ENCODE measurements at places on chromosomes 16 and 17.

- no peak for DNase-seq
These were observed 352.1 kb upstream of the TBX2 start for GRCh38 chr17:61047515-61047914.

DNA sequence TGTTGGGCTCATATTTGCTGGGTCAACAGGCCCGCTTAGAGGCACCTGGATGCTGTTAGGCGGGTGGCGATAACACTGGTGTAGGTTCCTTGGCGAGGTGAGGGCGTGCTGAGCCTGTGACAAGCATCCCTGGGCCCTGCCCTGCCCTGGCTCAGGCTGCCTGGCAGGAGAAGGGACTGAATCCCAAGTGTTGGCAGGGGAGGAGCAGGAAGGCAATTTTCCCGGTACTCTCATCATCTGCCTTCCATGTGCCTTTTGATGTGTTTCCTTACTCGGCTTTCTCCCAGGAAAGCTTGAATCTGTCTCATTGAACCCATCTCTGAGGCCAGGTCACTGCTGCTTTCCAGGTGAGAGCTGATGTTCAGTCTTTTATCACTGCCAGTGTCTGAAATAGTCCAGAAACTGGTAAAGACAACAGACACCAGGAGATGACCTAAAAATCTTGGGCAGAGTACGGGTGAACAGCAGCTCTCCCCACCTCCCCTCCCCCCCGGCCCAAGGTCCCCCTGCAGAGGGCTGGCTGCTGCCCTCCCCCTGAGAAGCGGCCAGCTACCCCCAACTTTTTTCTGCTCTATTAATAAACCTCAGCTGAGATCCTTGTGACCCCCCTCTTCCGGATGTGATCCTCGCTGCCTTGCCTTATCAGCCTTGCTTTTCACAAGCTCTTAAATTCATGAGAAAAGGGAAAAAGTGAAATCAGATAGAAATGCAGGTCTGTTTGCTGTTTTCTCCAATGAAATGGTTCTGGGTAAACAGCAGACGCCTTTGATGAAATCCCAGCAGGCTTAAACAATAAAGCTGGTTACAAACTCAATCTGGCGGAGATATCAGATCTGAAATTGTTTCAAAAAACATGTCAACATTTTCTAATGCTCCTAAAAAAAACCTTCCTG lies 29.0 kb downstream of the RTN4RL1 start:
- no peak for DNase-seq

DNA sequence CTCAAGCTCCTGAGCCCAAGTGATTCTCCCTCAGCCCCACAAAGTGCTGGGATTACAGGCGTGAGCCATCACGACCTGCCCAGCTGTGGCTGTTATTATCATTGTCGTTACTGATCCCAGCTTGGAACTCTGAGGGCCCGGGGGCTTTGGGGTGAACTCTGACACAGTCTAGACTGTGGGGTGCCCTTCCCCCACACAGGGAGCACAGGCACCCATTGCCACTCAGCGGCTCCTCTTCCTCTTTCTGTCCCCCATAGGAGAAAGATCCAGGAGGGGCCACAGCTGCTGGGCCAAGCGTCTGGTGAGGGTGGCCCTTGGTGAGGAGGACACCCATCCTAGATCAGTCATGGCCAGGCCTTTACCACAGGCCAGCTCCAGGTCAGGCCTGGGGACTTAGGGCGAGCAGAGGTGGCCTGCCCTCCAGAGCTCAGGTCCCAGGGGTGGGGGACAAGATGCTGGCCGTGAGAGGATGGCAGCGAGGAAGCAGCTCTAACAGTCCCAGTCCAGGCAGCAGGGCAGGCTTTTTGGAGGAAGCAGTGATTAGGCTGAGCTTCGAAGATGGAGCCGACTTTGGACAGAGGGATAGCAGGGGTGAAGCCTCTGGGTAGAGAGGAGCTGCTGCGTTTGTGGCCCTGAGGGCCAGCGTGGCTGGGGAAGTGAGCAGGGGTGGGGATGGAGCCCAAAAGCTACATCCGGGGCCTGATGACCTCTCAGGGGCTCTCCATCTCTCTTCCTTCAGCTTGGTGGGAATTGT lies 24.7 kb downstream of the TMEM235 start:
- no peak for DNase-seq

GRCh38 chr17:64004903-64005733 lies 7.0 kb downstream of the PRR29 start:
- no peak for DNase-seq

- DNase-seq = no peak
These were observed 2.4 kb downstream of the PRSS27 start for GRCh38 chr16:2717383-2718263.

DNA sequence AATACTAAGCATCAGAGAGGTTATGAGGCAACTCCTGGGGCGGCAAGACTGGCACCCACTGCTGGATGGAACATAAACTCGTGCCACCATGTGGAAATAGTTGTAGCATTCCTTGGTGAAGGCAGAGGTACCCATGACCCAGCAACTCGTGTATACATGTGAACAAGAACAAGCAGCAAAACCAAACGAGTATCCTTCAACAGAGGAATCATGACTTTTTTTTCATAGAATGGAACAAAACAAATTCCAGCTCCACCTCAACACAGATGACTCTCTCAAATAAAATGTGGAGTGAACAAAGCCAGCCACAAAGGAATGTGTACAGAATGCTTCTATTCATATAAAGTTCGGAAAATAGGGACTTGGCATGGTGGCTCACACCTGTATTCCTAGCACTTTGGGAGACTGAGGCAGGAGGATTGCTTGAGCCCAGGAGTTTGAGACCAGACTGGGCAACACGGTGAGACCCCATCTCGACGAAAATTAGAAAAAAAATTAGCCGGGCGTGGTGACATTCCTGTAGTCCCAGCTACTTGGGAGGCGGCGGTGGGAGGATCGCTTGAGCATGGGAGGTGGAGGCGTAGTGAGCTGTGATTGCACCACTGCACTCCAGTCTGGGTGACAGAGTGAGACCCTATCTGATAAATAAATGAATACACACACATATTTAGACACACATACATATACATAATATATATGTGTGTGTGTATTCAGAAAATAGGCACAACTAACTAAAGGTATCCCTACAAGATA lies 35.3 kb downstream of the B9D1 start:
- no peak for DNase-seq

GRCh38 chr17:75428543-75429469 lies 23.3 kb upstream of the GRB2 start:
- DNase-seq = no peak

DNA sequence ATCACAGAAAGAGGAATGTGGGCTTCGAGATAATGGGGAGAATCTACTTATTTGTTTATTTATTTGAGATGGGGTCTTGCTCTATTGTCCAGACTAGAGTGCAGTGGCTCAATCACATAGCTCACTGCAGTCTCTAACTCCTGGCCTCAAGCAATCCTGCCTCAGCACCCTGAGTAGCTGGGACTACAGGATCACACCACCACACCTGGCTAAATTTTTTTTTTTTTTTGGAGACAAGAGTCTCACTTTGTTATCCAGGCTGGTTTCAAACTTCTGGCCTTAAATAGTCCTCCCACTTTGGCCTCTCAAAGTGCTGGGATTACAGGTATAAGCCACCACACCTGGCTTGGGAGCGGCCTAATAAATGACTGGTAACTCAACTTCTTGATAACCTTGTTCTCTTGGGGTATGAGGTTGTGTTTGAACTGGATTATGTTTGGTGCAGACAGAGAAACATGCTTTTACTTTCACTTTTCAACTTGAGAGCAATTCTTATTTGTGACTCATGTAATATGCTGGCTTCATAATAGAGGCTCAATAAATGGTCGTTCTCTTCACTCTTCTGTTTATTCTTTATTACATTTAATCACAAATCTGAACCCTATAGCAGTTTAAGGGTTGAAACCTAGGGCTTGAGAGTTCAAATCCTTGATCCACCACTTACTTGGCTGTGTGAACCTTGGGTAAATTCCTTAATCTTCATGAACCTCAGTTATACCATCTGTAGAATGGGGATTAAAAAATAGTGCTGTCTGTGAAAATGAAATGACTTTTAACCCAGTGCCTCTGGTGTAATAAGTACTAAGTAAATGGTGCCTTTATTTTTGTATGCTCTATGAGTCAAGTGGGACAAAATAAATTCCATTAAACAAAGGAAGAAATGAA lies 129.1 kb upstream of the HS3ST2 start:
- no peak for DNase-seq

GRCh38 chr17:78343543-78344201 lies 16.2 kb downstream of the SOCS3 start:
- DNase-seq = peak; percentile 57

DNA sequence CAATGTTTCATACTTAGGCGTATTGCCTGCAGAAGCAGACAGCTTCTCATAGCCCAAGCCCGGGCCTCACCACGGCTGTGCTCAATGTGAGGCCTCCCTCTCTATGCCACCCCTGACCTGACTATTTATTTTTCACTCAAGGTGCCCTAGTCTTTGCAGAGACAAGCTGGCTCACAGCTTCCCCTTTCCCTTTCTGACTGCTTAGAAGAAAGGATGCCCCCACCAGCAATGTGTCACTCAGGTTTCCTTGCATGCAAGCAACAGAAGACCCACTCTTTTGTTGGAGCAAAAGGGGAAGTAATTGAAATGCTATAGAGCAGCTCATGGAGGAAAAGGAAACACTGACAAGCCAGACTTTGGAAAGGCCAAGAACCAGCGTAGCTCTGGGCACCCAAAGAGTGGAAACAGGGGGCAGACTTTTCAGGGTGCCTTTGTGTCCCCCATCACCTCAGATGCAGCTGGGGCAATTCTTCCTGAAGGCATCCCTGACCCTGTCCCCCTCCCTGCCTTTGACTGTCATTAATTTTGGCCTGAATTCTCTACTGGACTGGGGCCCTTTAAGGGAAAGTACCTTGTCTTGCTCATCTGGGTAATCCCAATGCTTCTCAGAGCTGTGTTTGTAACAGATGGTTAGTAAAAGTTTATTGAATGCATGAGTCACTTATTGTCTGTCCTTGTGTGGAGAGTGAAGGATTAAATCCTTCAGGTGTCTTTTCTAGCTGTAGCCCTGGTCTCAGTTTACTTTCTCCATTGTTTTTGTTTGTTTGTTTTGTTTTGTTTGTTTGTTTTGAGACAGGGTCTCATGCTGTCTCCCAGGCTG lies 17.8 kb downstream of the RGS9 start:
- peak; percentile 92 for DNase-seq

GRCh38 chr17:56810343-56810742 lies 23.4 kb downstream of the C17orf67 start:
- no peak for DNase-seq

DNA sequence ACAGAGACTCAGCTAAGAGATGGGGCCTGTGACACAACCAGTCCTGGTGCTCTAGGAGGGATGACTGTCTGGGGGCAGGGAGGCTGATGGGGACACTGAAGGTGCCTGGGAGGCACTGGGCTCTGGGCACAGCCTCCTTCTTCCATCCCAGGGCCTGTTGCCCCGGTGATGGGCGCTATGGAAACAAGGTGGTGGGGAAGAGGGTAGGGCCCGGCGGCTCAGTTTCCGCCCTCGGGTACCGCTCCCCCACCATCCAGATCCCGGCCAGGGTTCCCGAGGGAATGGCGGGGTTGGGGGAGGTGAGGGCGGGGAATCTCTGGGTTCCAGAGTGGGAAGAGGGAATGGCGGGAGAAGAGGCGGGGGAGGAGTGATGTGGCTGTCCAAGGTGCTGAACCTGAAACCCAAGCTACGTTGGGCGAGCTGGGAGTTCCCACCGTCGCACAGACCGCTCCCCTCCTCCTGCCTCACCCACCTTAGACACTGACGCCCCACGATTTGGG lies 981 bp downstream of the KCNH4 start:
- DNase-seq = peak; percentile 34

GRCh38 chr17:50637829-50638605 lies 3.3 kb downstream of the ABCC3 start:
- no peak for DNase-seq

DNA sequence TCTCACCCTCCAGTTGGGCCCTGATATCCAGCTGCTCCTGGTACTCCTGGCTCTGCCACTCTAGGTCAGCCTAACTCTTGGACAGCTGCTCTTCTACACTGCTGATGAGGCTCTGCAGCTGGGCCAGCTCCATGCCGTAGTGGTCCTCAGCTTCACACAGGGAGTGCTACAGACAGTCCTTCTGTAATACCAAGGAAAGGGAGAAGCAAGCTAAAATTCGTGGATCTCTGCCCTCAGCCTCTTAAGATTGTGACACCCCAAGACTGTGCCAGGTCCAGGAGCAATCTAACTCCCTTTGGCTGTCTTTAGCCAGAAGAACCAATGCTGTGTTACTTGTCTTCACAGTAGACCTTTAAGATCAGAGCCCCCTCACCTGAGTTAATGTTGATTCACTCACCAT lies 7.7 kb upstream of the KRT38 start:
- no peak for DNase-seq

GRCh38 chr17:7234083-7234951 lies at the start of gene DVL2:
Gene DVL2 (minus strand): TSS chr17:7234517. CDS start chr17:7234262, 255 bp downstream.
- peak; percentile 94 for DNase-seq

All from NB4 (cell line).